ENCODE measurements at places on chromosomes 6 and 20. TPM values are rescaled to one million over a fixed set of nuclear protein-coding genes. Genes with fewer than 3 reads are reported as not detected.

DNA sequence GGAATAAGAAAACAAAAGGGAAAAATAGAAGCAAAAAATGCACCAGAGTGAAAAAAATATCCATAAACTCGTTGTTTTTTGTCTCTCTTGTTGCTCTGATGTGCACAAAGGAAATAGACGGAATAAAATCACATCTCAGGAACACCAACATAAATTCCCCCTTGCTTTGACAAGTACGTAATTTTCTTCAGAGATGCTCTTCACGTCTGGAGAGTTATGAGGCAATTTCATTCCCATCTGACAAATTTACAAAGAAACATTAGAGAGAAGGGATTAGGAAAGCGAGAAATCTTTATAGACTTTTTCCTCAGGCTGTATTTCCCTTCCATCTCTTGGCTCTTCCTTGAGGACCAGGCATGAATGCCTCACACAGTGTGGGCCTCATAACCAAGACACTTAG, 250.1 kb upstream of the ZFP64 start:
- H3K27ac ChIP-seq = no peak overlapping the region
- no peaks in the 10 kb centered on the region for H3K27me3 ChIP-seq
- H3K4me1 ChIP-seq = no peaks in the 10 kb centered on the region
- no peak for DNase-seq
- no peaks in the 10 kb centered on the region for H3K36me3 ChIP-seq

GRCh38 chr6:84515067-84515466, 249.3 kb downstream of the TBX18 start:
- no peaks in the 10 kb centered on the region for H3K27me3 ChIP-seq
- no peak for DNase-seq
- no peak overlapping the region for H3K4me3 ChIP-seq
- H3K27ac ChIP-seq = no peak overlapping the region
- no peaks in the 10 kb centered on the region for H3K4me1 ChIP-seq

DNA sequence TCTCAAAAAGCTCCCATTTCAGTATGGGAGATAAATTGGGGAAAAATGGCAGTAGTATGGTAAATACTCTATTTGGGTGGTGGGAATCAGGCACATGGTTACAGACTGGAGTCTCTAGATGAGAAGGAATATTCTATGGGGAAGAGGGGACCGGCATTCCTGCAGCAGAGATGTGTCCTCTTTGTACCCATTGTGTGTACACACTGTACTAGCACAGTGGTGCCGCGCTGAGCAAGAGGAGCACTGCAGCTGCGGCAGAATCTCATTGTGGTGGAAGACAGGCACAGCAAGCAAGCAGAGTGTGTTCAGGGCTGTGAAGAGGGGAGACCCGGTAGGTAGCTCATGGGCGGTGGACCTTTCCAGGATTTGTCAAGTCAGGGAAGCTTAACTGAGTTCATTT, 13.0 kb downstream of the AFDN start:
- no peaks in the 10 kb centered on the region for H3K36me3 ChIP-seq
- peaks cover 16% of the 10 kb centered on the region for H3K4me1 ChIP-seq
- no peak overlapping the region for H3K4me3 ChIP-seq
- no peak overlapping the region for H3K27ac ChIP-seq
- H3K27me3 ChIP-seq = no peaks in the 10 kb centered on the region

DNA sequence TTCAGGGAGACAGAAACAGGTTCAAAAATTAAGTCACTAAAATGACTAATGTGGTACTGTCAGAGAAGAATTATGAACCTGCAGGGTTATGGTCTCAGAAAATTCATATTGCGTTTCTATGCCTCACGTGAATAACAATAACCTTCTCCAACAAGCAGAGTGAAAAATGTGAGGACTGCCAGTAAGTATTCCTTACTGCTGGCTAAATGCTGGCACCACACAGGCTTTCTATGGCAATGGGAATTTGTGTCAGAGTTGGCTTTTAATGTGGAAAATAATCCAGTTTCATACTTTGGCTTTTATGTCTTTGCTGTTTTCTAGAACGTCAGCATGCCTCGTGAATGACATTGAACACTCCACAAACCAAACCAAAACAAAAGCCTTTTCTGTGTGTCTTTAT, 656.0 kb downstream of the KIF16B start:
- H3K36me3 ChIP-seq = no peaks in the 10 kb centered on the region
- peak; percentile 24 for DNase-seq
- no peak overlapping the region for H3K4me3 ChIP-seq
- no peak overlapping the region for H3K27ac ChIP-seq
- H3K27me3 ChIP-seq = no peaks in the 10 kb centered on the region

- no peaks in the 10 kb centered on the region for H3K4me1 ChIP-seq
- no peaks in the 10 kb centered on the region for H3K27me3 ChIP-seq
These were observed 706.1 kb downstream of the KIF16B start for GRCh38 chr20:15866916-15867730.

DNA sequence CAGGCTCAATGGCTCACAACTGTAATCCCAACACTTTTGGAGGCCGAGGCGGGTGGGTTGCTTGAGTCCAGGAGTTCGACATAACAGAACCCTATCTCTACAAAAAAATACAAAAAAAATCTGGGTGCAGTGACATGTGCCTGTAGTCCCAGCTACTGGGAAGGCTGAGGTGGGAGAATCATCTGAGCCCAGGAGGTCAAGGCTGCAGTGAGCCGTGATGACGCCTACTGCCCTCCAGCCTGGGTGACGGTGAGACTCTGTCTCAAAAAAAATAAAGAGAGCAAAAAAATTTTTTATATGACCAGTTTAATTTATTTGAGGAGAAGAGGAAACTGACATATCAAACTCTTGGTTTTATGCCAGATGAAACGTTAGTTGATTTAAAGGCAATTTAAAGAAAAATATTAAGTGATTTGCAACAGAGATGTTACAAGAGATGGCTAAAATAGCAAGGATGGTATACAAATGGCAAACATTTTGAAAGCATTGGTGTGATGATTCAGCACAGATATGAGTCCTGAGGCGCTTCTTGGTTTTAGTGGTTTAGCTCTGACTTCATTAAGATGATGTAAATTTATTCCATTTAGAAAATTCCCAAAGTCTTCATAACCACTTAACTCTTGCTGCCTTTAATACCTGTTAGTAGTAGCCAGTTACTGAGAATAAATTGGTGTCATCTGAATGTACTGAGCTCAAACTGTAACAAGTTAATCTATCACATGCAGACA, 17.7 kb downstream of the GTF2H5 start:
- H3K4me1 ChIP-seq = no peaks in the 10 kb centered on the region
- no peak for DNase-seq
- no peaks in the 10 kb centered on the region for H3K27me3 ChIP-seq

DNA sequence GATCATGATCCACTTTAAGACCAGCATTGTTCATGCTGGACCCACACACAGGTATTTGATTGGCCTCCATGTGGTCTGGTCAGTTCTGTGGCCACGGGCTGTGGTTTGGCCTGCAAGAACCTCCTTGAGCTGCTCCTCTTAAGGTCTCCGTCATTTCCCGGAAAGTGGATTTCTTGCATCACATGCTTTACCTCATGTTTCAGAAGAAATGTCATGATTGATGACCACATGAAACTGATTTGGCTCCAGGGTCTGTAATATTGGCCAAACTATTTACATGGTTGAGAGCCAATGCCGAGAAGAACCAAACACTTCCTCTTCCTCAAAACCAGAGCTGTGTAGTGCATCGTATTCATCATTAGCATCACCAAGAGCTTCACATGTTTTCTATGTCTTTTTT, 13.2 kb upstream of the RSPH3 start:
- H3K36me3 ChIP-seq = no peaks in the 10 kb centered on the region
- no peak overlapping the region for H3K27ac ChIP-seq
- no peaks in the 10 kb centered on the region for H3K27me3 ChIP-seq
- no peak for DNase-seq
- H3K4me3 ChIP-seq = no peak overlapping the region

- H3K27me3 ChIP-seq = no peaks in the 10 kb centered on the region
- H3K27ac ChIP-seq = no peak overlapping the region
- no peak for DNase-seq
- H3K4me1 ChIP-seq = no peaks in the 10 kb centered on the region
These were observed 9.1 kb downstream of the GPR6 start for GRCh38 chr6:109987196-109987595.

DNA sequence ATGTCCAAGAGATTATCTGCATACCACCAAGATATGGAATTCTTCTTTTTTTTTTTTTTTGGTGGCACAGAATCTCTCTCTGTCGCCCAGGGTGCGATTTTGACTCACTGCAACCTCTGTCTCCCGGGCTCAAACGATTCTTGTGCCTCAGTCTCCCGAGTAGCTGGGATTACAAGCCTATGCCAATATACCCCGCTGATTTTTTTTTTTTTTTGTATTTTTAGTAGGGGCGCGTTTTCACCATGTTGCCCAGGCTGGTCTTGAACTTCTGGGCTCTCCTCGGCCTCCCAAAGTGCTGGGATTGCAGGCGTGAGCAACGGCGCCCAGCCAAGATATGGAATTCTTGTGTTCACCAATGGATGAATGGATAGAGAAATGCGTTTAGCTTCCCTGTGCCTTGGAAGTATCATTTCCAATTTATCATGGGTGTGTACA, 31.0 kb downstream of the POM121L2 start:
- no peak for DNase-seq
- H3K27ac ChIP-seq = no peak overlapping the region
- H3K27me3 ChIP-seq = peaks cover 13% of the 10 kb centered on the region
- no peaks in the 10 kb centered on the region for H3K36me3 ChIP-seq
- H3K4me1 ChIP-seq = peaks cover 10% of the 10 kb centered on the region
- no peak overlapping the region for H3K4me3 ChIP-seq

DNA sequence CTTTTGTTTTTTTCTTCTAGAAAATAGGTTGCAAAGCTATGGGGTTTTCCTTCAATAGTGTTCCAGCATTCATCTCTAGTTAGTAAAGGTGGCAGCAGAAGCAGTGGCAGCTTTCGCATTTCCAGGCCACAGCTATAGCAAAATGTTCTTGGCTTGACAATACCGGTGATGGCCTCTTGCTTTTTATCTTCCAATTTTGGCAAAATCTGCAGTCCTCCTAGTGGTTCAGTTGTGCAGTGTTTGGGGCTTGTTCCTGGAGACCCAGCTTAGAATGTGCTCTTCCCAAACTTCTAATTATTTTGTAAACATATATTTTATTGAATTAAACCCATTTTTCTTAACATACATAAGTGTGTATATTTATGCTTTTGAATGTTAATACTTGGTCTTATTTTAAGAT, 370.6 kb upstream of the MAN1A1 start:
- H3K4me3 ChIP-seq = no peak overlapping the region
- H3K27me3 ChIP-seq = no peaks in the 10 kb centered on the region
- DNase-seq = no peak
- H3K36me3 ChIP-seq = no peaks in the 10 kb centered on the region

DNA sequence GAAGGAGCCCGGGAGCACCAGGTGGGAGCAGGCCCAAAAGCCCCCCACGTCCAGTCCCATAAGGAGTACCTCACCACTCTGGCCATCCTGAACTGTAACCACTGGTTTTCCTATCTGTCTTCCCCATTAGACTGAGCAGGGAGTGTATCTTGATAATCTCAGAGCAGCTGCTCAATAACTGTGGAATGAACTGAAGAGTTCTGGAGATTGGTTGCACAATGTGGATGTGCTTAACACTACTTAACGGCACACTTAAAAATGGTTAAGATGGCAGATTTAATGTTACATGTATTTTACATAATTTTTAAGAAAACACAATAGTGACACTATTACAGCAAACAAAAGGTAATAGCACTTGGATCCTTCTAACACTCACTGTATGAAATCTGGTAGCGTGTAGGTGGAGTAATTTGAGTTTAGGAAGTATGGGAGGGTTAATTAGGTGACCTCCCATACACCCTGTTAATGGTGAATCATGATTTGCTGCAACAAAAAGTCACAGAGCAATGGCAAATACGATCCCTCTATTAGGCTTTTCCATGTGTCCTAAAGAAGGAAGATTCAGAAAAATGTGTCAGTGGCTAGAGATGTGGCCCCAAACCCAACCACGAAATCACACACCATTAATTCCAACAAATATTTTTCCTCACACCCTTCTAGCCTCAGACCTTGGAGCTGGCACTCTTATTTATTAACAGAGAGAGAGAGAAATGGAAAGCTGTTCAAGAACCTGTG, 18.4 kb downstream of the TRAM2 start:
- no peak overlapping the region for H3K4me3 ChIP-seq
- H3K27me3 ChIP-seq = no peaks in the 10 kb centered on the region
- peak overlapping the region; percentile 47 for H3K27ac ChIP-seq
- H3K4me1 ChIP-seq = peaks cover 62% of the 10 kb centered on the region
- DNase-seq = no peak

DNA sequence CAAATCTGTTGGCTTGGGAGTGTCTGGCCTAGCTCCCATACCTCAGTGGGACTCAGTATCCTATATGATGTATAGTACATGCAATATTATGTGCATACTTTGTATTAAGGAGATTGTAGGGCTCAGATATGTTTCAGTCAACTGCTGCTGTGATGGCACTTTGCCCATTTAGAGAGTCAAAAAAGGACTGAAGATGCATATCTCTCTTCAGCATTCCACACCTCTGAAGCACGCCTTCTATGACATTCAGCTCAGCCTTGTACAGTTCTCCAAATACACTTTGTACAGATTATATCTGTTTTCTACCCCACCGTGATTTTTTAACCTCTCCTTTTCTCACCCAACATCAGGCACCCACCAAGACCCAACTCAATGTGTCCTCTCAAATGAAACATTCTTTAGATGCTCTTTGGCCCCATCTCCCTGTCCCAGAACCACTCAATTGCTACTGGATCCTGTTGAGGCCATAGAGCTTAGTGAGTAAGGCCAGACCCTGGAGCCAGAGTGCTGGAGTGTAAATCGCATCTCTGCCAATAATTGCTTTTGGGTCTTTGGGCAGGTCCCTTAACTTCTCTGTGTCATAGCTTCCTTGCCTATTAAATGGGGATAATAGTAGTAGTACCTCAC, 15.6 kb downstream of the ENPP1 start:
- no peak overlapping the region for H3K4me3 ChIP-seq
- H3K36me3 ChIP-seq = no peaks in the 10 kb centered on the region
- H3K27ac ChIP-seq = no peak overlapping the region
- DNase-seq = no peak
- no peaks in the 10 kb centered on the region for H3K27me3 ChIP-seq

- DNase-seq = no peak
- H3K27me3 ChIP-seq = no peaks in the 10 kb centered on the region
- no peaks in the 10 kb centered on the region for H3K36me3 ChIP-seq
- H3K27ac ChIP-seq = no peak overlapping the region
- no peak overlapping the region for H3K4me3 ChIP-seq
- no peaks in the 10 kb centered on the region for H3K4me1 ChIP-seq
These were observed 422.8 kb upstream of the EPHA7 start for GRCh38 chr6:93842178-93842577.

Gene TRAM2
- polyA plus RNA-seq = 2.1 TPM

Gene IL17F
- polyA plus RNA-seq = not detected

Gene POLR1C
- 36.2 TPM for polyA plus RNA-seq

Gene TAGAP
- polyA plus RNA-seq = 2.0 TPM

Gene MTCH1
- polyA plus RNA-seq = 122 TPM

Gene GRM1
- polyA plus RNA-seq = not detected

Data from stomach (tissue), 19 donors.